Left renal pelvis (tissue), 4 donors: ENCODE measurements at places on chromosomes 11 and 22. TPM values are rescaled to one million over a fixed set of nuclear protein-coding genes. Genes with fewer than 3 reads are reported as not detected.

- DNase-seq: no peak
These were observed 13.2 kb downstream of the EHF start for GRCh38 chr11:34633990-34634693.

GRCh38 chr11:126149759-126150625, 61.5 kb downstream of the RPUSD4 start:
- no peak for DNase-seq

- DNase-seq: no peak
These were observed 1530.4 kb downstream of the BRD1 start for GRCh38 chr22:48297296-48297695.

DNA sequence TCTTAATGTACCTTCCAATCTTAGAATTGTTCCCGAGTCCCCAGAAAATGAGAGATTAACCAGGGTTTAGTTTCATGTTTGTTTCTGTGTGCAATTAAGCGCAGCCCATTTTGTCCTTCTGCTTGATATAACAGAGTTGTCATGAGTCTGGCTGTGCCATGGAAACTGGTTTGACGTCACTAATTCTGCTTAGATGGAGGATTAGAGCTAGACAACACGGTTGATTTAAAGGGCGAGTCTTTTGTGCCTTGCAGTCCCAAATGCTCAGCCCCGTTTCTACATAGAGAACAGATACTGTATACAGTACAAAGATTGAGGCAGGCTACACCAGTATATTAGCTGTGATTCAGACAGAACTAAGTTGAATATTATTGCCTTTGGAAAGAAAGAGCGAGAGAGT, 45.5 kb upstream of the ALKBH3 start:
- no peak for DNase-seq

DNA sequence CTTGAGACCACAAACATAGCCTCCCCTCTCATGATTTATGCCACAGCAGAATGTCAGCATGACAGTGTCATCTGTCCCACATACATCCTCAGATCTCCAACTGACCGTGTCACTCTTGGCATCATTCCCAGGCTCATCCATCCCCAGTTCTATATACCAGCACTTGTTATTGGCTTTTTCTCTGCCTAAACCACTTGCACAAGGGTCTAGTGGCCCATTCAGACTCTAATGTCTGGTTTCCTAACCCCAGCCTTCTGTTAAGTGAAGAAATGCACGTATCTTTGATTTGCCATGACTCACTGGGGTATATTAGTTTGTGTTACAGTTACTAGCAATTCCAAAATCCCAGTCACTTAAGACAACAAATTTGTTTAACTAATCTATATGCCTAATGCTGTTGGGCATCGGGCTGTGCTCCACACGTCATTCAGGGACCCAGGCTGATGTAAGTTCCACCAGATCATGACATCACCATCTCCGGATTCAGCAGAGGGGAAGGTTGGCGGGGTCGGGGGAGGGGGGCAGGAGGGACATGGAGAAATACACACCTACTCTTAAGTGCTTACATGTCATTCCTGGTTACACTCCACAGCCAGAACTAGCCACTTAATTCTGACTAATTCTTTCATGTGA, 517.4 kb downstream of the BUD13 start:
- no peak for DNase-seq

GRCh38 chr22:41831828-41832552, 915 bp upstream of the SREBF2 start:
- no peak for DNase-seq

DNA sequence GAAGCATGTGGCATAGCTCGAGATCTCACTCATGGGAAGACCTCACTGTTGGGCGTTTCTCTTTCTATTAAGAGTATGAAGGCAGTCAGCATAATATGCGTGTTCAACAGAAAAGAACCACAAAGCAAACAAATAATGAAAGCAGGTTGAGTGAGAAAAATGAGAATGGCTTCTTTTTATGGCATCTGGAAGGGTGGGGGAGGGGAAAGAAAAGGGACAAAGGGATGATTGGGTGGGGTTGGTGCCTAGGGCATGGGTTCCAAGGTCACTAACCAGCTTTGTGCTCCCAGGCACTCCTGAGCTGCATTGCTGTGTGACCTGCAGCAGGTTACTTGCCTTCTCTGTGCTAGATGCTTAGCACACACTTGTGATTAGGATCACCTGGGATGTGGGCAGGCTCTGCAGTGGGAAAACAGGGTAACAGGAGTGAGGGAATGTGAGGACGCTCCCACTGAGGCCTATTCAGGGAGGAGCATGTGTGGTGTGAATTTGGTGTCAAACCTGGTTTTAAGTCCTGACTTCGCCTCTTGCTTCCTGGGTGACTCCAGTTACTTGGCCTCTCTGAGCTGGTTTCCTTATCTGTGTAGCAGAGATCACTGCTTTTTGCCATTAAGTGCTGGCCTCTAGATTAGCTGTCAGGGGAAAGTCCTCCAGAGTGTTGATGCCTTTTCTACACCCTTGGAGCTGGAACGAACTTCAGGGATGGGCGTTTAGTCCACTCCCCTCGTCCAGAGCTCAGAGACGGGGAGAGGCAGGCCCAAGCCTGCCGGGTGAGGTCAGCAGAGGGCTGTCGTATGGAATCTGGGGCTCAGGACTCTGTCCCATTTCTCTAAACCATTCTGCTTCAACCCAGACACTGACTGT, 74.8 kb downstream of the KIAA1671 start:
- no peak for DNase-seq

- no peak for DNase-seq
These were observed 316.4 kb downstream of the NTM start for GRCh38 chr11:131686836-131687235.

- no peak for DNase-seq
These were observed 36.9 kb upstream of the LINC01488 start for GRCh38 chr11:69444381-69445130.

DNA sequence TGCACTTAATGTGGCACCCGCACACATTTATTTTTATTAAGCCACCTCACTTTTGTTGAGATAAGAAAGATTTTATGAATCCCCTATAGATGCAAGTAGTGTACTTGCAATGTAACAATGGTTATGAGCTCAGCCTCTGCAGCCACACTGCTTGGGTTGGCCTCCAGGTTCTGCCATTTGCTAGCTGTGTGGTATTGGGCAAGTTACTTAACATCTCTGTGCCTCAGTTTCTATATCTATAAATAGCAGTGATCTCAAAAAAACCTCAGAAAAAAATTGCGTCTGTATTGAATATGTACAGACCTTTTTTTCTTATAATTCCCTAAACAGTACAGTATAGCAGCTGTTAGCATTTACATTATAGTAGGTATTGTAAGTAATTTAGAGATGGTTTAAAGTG, 10.0 kb downstream of the CUL5 start:
- no peak for DNase-seq

- DNase-seq: no peak
These were observed 519.0 kb downstream of the TBC1D22A start for GRCh38 chr22:47281126-47282106.

DNA sequence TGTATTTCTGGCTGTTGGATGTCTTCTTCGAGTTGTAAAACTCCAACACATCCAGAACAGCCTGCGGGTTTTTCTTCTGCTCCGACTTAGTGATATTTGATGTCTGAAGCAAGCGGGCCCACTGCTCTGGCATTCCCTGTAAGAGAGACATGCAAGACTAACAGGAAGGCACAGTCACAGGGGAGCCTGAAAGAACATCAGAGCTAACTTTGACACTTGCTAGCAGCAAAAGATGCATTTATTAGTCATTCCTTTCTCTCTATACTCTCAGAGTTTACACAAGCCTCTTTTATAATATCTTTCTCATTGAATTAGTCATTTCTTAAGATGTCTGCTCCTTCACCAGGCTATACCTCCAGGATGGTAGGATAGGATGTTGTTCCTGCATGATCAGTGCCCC, 77.8 kb upstream of the GDPD4 start:
- no peak for DNase-seq

- no peak for DNase-seq
These were observed 101.4 kb upstream of the OR9G4 start for GRCh38 chr11:56849852-56850251.

DNA sequence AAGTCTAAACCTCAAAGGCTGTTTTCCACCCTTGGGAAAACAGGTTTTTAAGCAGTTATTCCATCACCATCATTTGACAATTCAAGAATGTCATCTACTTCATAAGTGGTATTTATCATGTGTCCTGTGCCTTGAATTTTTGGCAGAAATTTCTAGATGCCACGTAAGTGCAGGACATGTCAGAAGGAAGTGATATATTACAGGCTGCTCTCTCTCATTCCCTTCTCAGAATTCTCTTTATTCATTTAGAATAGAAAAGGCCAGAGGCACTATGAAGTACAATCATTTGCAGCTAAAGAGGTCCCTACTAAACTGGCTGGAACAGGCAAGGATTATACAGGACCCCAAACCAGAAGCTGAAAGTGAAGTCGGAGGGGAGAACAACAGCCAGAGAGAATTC, 11.9 kb downstream of the RBFOX2 start:
- no peak for DNase-seq

DNA sequence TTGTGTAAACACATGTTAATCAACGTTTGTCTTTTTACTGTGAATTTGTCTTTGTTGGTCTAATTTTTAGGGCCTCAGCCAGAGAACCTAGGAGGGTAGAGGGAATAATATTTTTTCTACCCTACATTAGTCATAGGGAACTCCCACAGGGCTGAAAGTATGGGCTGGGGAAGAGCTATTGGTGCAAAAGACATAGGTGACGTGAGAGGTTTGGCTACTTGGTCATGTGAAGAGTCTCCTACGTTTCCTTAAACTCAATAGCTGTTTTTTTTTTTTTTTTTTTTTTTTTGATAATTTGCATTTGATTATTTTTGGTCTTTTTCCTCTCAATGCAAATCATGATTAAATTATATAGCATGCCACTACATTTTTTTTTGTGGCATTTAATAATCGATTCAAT, 15.9 kb upstream of the MMP7 start:
- no peak for DNase-seq

- no peak for DNase-seq
These were observed 71.8 kb upstream of the PTH start for GRCh38 chr11:13567551-13567950.

DNA sequence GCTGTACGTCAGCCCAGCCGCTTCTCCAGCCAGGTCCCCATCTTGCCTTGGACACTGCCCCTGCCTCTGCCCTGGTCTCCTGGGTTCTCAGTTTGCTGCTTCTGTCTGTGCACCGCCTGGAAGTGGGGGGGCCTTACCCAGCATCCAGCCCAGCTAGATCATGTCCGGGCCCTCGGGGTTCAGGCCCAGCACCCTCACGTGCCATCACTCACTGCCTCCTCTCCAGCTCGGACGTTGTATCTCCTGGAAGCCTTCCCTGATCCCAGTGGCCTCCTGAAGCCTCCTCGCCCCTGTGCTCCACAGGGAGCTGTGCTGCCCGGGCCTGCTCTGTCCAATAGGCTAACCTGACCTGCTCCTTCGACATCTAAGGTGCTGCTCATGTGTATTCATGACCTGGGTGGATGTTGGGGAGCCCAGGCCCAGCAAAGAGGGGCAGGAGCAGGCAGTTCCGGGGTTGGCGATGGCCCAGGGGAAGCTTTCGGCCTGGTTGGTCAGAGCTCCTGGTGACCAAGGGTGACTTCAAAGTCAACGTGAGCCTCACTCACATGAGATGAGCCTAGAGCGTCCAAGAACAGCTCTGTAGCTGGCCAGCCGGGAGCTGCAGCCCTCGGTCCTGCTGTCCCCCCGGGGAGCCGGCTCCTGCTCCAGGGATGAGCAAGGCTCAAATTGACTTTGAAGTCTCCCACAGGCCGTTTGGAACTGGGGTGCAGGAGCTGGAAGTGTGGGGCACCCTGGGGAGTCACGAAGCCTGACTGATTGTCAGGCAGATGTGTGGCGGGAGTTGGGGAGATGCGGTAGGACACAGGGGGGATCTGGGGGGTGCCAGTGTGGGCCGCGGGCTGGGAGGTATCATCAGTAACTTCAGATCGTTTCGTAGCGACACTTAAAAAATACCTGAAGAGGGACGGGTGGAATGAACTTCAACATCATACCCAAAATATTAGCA, 5.2 kb upstream of the ASCL2 start:
- no peak for DNase-seq

- DNase-seq: no peak
These were observed 37.1 kb upstream of the NNMT start for GRCh38 chr11:114259124-114259526.

GRCh38 chr22:39560127-39560526, 10.4 kb upstream of the CACNA1I start:
- DNase-seq: no peak

DNA sequence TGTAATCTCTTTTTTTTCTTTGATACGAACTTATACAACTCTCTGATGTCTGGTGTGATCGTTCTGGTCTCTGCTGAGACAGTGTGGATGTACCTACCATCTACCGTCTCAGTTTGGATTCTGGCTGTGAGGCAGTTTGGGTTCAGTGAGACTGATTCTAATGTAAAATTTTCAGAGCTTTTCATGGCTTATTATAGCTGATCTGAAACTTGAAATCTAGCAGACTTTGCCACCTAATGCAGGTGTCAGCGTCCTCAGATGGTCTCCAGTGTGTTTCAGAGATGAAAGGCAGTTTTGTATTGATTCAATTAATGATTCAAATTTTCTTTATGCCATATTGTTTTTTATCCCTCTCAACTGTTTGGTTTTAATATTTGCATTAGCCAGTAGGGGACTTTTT, 35.9 kb downstream of the PPFIBP2 start:
- DNase-seq: no peak

GRCh38 chr11:102119997-102120396, 9.8 kb downstream of the YAP1 start:
- DNase-seq: no peak

GRCh38 chr11:45894555-45895247, 9.2 kb downstream of the MAPK8IP1 start:
- no peak for DNase-seq

GRCh38 chr11:86535773-86536172, 136.6 kb downstream of the ME3 start:
- no peak for DNase-seq

DNA sequence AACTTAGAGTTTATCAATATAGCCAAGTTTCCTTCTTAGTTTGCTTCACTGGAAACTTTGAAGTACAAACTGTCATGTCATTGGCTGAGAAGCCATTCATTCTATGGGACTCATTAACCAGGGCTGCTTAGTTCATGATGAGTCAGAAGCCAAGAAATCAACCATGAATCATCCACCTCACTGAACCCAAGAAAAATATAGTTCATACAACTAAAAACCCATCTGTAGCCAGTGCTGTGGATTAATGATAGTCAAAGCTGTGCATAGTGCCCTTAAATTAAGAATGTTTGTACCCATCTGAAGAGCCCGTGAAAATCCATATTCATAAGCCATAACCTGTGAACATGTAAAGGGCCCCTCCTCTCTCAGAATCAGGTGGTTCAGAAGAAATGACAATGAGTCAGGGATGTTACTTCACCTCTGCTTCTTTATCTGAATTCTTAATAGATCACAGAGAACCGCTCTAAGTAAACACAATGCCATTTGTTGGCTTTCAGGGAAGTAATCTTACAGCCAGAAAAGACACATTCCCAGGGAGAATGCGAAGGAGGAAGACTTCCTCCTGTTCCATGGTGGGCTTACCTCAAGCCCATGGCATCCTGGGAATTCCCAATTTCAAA, 25.4 kb downstream of the MMP20 start:
- DNase-seq: no peak

Gene TSPAN18
- 59.6 TPM for polyA plus RNA-seq

Gene VSIG2
- polyA plus RNA-seq: 0.60 TPM

Gene TSSK2
- not detected for polyA plus RNA-seq

Gene GLB1L2
- polyA plus RNA-seq: 17.4 TPM

Gene PLAAT5
- 0.64 TPM for polyA plus RNA-seq

Gene PTPN5
- 0.70 TPM for polyA plus RNA-seq

Gene SFI1
- 17.2 TPM for polyA plus RNA-seq

Gene YPEL4
- polyA plus RNA-seq: 4.4 TPM

Gene PIWIL4
- 5.0 TPM for polyA plus RNA-seq

Gene PLAAT3
- polyA plus RNA-seq: 11.7 TPM

Gene C11orf16
- polyA plus RNA-seq: 0.25 TPM

Gene PLA2G3
- polyA plus RNA-seq: 0.13 TPM
